Keratinocyte (primary cell): ENCODE measurements at places on chromosomes 16 and 17.
A peak's percentile ranks its signal among the peaks of the same experiment; 100 is the strongest.

GRCh38 chr17:76506408-76507345 is 5.5 kb upstream of the RHBDF2 start:
- no peak overlapping the region for H3K27ac ChIP-seq
- peaks cover 18% of the 10 kb centered on the region for H3K27me3 ChIP-seq
- H3K36me3 ChIP-seq: no peaks in the 10 kb centered on the region
- no peak overlapping the region for H3K4me3 ChIP-seq

DNA sequence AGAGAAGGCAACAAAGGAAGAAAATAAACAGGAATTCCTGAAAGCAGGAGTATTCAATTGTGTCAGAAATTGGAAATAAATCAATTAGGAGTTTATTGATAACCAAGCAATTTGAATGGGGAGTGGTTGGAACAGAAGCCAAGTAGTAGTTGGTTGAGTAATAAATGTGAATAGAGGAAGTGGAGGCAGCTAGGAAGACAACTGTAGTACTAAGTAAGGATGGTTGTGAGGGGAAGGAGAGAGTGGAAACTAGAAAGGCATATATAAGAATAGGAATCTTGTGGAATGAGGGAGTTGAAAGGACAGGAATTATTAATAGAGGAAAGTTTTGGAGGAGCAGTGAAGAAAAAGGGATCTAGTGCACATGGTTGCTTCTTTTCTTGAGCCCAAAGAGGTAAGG is 34.4 kb downstream of the NFAT5 start:
- no peaks in the 10 kb centered on the region for H3K27me3 ChIP-seq
- peaks cover 39% of the 10 kb centered on the region for H3K4me1 ChIP-seq
- H3K4me3 ChIP-seq: no peak overlapping the region

DNA sequence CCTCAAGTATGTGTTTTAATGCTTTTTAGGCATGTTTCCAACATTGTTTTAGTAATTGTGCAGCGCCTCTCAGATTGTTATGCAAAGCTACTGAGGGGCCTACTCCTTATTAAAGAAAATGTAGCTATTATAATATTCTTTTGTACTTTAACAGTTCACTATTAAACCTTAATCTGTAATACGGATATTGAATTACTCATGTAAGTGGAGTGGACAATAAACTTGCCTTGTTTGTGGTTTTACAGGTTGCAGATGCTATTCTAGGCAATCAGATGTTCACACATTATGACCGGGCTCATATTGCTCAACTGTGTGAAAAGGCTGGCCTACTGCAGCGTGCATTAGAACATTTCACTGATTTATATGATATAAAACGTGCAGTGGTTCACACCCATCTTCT is 41.0 kb downstream of the PTRH2 start:
- DNase-seq: no peak
- no peak overlapping the region for H3K4me3 ChIP-seq
- H3K27ac ChIP-seq: no peak overlapping the region
- H3K36me3 ChIP-seq: peaks cover 12% of the 10 kb centered on the region
- peaks cover 47% of the 10 kb centered on the region for H3K4me1 ChIP-seq

- no peaks in the 10 kb centered on the region for H3K36me3 ChIP-seq
- peak; percentile 33 for DNase-seq
- H3K27me3 ChIP-seq: peaks cover 32% of the 10 kb centered on the region
- H3K4me3 ChIP-seq: peak within 1 kb of the TSS; percentile 50
- H3K27ac ChIP-seq: no peak within 1 kb of the TSS
- peaks cover 35% of the 10 kb centered on the region for H3K4me1 ChIP-seq
Measured at GRCh38 chr17:76868176-76868668, at the start of gene MGAT5B. Gene MGAT5B, plus strand, starts transcription at chr17:76868404. Its CDS starts 626 bp downstream, at chr17:76869030.
